ENCODE measurements at places on chromosomes 5 and 9.

- no peak for DNase-seq
Measured at GRCh38 chr9:109821711-109822110, 41.7 kb downstream of the PALM2AKAP2 start.

DNA sequence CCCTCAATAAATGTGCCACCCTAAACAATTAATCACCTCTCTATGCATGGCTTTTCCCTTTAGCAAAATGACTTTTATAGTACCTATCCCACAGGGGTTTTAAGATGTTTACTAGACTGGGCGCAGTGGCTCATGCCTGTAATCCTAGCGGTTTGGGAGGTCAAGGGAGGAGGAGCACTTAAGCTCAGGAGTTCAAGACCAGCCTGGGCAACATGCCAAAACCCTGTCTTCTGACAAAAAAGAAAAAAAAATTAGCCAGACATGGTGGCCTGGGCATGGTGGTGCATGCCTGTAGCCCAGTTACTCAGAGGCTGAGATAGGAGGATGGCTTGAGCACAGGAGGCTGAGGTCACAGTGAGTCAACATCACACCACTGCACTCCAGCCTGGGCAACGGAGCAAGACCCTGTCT, 13.5 kb downstream of the SH3TC2 start:
- DNase-seq = no peak

DNA sequence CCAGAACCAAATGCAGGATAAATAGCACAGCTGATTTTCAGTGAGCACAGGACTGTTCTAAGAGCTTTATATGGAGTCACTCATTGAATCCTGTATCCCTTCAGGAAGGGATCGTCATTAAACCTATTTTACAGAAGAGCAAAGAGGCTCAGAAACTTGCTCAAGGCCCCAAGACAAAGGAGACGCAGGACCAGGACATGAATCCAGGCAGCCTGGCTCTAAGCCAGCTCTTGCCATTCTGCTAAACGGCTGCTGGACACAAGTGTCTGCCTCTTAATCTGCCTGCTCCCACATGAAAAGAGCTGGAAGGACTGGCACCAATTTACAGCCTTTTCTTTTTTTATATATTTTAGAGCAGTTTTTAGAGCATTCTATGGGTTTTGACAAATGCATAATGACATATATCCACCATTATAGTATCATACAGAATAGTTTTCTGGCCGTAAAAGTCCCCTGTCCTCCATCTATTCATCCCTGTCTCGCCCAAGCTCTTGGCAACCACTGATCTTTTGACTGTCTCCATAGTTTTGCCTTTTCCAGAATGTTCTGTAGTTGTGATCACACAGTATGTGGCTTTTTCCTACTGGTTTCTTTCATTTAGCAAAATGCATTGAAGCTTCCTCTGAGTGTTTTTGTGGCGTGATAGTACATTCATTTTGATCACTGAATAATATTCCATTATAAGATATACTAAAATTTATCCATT, 37.5 kb downstream of the RETREG1 start:
- no peak for DNase-seq

DNA sequence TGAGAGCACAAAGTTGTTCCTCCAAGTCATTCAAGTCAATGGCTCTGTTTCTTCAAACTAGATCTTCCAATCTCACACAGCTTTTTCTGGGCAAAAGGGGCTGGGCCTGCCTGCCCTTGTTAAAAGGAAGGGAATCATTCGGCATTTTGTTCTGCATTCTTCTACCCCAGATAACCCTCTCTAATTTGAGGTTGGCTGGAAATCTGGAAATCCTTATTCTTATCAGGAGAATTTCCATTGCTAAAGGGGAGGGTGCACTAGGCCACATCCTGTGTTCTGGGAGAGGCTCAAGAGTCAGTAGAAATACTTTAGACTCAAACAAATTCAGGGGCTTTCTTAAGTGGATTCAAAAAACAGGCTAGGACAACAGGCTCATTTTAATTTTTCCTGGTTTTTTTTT, 384.7 kb upstream of the ZNF462 start:
- DNase-seq = no peak

DNA sequence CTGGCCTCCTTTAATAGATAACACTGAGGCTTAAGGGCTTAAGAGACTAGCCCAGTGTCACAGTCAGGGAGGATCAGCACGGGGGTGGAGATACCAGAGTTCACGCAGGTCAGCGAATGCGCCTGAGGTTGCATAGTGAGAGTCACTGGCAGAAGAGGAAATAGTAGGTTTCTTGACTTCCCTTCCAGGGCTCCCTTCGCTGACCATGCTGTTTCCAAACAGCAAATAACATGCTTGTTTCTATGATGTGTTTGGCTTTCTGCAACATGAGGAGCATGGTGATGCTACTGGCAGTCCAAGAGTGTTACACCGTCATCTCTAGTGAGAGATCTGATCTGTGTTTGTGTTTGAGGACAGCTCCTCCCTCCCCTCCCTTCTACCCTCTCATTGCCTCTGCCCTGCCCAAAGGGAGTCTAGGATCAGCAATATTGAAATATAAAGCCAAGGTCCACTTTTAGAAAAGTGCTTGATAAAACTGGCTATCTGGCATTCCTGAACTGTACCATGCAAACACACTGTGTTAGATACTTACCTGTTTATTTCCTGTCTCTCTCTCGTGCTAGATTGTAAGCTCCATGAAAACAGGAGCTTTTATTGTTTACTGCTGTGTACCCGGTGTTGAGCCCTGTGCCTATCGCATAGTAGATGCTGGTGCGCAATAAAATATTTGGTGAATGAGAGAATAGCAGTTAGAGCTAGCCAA, 12.3 kb downstream of the TLE4 start:
- no peak for DNase-seq

- DNase-seq = no peak
Measured at GRCh38 chr5:36870399-36871040, 6.0 kb upstream of the NIPBL start.

DNA sequence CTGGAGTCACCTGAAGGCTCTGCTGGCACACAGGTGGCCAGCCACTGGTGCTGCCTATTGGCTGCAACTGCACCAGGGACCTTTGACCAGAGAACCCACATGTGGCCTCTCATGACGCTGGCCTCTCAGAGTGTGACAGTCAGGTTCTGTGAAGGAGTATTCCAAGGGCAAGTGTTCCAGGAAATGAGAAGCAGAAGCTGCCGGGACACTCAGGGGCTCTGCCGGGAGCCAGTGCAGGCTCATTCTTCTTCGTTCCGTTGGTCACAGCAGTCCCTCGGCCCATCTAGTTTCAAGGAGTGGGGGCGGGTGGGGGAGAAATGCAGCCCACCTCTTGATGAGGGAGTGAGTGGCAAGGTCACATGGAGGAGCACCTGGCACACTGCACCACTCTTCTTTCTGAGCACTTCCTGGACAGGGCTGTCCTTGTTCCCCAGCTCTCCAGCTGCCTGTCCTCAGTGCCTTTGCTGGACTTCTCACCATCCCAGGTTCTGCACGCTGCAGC, 237.5 kb downstream of the GADD45G start:
- DNase-seq = no peak

DNA sequence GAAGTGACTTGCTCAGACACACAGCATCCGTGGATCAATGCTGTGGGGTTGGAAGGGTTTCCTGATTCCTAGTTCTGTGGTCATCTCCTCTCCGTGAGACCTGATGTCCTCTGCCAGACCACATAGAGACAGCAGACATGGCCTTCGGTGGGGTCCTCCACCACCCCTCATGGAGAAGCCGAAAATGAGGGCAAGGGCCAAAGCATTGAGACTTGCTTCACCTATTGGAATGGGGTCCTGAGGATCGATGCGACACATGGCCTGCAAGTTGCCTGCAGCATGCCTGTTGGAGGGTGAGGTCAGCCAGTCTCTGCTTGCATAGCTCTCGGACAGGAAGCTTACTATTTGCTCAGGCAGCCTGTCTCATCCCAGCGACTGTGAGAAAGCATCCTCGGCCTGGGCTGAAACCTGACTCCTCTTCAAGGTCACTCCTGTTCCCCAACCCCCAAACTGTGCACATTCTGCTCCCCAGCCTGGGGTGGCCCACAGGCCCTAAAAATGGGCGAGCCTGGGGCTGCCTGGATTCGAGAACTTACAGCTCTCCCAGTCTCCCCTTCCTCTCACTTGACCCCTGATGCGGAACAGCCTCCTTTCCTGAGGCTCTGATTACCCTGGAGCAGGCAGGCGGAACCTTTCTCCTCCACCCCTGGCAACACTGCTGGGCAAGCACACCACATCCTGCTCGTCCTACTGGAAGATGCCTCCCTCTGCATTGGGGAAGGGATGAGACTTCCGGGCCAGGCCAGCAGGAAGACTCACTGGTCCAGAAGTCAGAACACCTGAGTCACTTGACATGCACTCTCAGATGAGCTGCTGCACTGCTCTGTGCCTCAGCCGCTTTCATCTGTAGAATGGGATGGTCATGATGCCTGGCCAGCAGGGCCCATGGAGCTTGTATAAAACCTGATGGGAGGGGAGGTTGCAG, 186.9 kb downstream of the RGS3 start:
- DNase-seq = no peak

GRCh38 chr9:134422301-134423090, 96.2 kb downstream of the RXRA start:
- no peak for DNase-seq
